T-helper 22 cell (primary cell): ENCODE measurements at places on chromosomes 11 and 22.

DNA sequence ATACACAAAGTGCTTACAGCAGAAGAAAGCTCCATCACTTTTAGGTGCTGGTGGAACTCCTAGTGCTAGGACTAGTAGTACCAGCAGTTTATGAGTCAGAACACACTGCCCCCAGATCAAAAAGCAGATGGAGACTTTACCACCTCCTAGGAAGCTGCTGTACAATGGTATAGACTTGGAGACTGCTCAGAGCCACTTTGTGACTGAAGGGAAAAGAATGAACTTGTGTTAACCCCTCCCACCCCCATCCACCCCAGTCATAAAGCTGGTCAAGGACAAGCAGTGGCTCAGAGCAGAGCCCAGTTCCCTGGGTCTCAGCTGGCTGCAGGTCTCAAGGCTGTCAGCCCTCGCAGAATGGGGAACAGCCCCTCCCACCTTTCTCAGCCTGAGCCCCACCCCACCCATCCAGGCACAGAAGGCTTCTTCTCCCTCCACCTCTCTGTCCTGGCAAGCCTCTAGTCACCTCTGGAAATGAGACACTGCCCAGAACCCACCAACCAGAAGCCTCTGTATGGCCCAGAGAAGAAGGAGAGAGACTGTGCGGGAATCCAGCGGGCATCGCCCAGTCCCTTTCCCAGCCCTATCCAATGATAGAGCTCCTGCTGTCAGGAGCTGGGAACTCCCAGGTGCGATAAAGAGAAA is 23.8 kb downstream of the PACSIN2 start:
- no peak for DNase-seq

DNA sequence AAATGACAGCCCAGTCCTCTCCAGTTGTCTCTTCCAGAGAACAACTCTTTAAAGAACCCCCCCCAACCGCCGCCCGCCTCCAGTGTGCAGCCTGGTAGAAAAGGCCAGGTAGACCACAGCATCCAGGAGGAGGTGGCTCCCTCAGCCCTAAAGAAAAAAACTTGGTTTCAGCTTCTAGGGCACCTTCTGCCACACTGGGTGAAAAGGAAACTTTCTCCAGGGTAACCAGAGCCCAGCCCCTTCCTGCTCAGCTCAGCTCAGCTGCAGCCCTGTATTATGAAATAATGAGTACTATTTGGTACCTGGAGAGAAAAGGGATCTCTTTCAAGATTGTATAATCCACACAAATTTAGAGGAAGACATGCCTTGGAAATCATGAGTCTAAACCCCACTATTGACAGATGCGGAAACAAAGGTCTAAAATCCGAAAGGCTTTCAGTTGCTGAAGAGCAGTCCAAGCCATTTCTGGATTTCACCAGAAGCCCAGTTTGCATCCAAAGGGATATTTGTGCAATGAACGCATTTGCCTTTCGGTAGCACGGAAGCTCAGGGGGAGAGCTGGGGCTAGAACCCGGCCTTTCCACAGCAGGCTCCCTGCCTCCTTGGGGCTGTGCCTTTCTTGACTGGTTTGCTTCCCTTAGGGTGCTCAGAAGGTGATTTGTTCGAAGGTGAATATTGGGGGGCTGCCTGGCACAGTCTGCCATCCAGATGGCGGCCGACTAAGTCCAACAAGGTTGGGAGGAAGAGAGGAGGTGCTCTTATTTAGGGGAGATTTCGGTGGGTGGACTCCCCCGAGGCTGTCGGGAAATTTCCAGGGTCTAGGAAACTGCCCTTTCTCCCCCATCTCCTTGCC is 3.3 kb downstream of the FXYD6 start:
- no peak for DNase-seq

GRCh38 chr22:31520051-31520450 is 23.7 kb downstream of the SFI1 start:
- no peak for DNase-seq

DNA sequence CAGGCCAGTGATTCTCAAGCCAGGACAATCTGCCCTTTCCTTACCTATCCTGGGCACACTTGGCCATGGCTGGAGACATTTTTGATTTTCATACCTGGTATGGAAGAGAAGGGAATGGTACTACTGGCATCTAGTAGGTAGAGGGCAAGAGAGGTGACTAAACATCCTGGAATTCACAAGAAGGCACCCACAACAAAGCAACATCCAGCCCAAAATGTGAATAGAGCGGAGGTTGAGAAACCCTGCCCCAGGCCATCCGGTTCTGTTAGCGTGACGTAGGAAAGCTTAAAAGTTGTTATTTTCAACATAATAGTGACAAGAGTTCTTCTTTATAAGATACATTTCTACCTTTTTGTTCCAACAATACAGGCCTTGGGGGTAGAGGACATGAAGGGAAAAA is 114.9 kb upstream of the ALX4 start:
- DNase-seq, result no peak

DNA sequence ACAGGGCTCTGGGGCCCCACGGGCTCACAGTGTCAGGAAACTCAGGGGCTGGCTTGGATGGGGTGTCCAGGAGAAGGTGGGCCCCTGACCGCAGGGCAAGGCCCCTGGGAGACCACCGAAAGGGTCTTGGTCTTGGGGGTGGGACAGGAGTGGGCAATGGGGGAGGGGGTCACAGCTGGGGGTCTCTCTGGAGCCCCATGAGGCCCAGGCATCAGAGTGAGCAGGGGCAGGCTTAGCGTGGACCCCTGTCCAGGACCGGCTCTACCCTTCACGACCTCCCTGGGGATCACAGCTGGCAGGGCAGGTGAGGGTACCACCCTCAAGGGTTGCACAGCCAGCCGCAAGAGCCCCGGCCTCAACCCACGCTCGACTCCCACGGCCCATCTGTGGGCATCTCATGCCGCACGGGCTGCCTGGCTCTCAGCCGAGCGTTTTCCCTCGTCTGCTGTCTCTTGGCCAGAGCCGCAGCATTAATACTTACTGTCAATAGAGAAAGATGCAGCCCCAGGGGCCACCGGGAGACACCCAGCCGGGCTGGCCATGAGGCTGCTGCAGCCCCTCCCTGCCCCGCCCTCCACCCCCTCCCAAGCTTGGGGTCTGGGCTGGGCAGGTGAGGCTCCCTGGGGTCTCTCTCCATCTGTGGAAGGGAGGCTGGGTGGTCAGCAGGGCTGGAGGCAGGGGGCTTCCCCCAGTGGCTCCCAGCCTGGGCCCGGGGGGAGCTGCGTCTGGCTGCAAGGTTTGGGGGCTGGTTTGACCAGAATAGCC is 662 bp downstream of the MUC5B start:
- no peak for DNase-seq
